ENCODE measurements at places on chromosomes 1 and 21.
A peak's percentile ranks its signal among the peaks of the same experiment; 100 is the strongest.

DNA sequence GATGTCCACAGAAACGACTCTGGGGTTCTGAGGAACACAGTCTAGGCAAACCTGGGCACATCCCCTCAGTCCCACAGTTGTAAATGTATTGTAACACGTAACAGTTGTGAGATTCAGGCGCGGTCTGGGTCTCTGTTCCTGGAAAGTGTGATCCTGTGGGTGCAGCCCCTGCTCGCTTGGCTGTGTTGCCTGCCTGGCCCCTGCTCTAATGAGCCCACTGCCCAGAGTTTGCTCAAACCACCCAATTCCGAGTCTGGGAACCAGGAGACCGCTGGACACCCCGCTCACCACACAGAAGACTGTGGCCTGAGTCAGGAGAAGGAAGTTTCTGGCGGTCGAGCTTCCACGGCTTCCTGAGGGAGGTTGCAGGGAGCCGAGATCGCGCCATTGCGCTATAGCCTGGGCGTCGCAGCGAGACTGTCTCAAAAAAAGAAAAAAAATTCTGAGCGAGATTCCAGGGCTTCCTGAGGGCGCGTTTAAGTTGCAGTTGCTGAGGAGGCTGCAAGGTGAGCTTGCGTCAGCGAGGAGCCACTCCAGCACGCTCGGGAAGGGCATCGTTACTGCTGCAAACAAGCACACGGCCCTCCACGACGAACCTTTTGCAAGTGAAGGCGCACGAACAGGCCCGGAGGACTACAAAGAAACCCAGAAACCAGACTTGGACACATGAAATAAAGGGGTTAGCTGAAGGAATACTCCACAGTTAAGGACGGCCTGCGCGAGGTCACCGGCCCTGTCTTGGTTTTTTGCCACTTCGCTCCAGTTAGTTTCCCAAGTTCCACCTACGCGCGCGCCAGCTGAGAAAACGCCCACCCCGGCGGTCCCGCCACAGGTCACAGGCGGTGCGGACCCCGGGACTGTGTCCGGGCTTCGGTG lies 1.1 kb downstream of the C21orf58 start:
- no peak for DNase-seq

GRCh38 chr1:66022904-66023620 lies 230.4 kb downstream of the PDE4B start:
- no peak for DNase-seq

DNA sequence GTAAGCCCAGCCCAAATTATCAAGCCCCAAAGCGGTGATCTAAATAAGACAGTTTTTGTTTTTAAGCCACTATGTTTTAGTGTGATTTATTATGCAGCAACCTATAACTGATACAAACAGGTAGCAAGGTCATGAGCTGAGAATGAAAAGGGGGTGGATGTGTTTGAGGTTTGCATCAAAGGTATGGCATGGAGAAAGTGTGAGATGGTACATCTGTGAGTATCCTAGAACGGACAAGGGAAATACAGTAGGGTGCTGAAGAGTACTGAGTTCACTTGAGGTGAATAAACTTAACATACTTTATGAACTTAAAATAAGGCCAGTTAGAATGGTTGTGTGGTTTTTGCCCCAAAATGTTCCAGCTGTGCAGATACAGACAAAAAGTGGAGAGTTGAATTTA lies 286.0 kb upstream of the B3GALT2 start:
- DNase-seq: no peak

GRCh38 chr1:225883616-225884265 lies 1.6 kb upstream of the TMEM63A start:
- DNase-seq: no peak

DNA sequence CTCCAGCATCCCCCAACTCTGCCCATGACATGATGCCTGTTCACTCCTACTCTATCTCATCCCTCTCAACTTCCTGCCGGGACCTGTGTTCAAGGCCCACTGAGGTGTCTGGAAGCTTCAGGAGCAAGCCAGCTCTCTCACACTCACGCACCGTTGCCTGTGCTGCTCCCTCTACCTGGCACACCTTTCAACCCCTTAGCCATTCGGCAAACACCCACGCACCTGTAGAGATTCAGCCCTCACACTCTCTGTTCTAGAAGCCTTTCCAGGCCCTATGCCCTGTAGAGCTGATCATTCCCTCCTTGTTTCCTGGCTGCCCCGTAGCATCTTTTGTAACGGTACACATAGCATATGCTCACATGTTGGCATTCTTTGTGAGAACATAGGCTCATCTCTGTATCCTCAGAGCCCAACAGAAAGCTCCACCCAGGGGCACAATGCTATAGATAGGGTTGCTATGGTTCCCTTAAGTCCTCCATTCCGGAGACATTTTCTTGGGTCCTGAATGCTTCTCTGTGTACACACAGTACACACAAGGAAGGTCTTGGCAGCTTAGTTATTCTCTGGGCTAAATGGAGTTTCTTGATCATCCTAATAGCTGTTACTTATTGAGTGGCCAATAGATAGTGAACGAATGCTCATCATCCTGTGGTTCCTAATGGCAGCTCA lies 1.3 kb downstream of the C8B start:
- DNase-seq: no peak

DNA sequence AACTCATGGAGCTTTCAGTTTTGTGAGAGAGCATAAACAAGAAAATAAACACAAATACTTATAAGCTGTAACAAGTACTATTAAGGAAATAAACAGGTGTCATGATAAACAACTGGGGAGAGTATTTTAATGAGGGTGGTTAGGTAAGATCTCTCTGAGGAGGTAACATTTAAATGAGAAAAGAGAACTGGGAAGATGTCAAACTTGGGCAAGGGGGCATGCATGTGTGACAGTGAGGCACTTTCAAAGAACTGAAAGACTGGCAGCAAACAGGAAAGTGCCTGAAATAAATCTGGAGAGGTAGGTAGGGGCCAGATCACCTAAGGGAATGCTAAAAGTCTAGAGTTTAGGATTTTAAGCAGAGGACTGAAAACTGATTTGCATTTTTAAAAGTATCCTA lies 37.8 kb downstream of the NSL1 start:
- DNase-seq: no peak

DNA sequence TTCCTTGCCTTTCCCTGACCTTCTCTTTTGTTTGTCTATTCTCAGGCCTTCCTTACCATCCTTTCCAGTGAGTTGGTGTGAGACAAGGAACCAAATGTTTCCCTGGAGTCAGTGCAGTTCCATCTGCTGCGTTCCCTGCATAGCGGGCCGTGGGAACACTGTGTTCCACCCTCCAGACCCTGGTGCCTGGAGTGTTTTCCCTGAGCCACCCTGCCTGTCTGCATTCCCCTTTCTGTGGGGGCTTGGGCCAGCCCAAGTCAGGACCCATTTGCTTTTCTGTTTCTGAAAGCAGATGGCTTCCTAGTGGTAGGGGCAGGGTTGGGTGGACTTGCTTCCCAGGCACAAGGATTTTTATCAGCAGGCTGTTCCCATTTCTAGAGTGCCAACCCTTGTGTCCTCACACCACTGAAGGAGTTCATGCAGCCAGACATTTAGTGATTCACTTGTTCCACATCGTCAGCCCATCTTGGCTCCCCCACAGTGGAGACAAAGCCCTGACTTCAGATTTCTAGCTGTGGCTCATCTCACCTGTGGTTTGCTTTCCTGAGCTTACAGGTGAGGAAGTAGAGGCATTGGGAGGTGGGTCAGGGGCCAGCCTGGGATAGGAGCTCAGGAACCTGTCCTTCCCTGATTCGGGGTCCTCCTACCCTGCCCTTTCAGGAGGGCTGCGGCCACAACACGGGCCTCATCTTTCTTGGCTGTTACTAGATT lies 14.1 kb upstream of the MYOG start:
- no peak for DNase-seq

DNA sequence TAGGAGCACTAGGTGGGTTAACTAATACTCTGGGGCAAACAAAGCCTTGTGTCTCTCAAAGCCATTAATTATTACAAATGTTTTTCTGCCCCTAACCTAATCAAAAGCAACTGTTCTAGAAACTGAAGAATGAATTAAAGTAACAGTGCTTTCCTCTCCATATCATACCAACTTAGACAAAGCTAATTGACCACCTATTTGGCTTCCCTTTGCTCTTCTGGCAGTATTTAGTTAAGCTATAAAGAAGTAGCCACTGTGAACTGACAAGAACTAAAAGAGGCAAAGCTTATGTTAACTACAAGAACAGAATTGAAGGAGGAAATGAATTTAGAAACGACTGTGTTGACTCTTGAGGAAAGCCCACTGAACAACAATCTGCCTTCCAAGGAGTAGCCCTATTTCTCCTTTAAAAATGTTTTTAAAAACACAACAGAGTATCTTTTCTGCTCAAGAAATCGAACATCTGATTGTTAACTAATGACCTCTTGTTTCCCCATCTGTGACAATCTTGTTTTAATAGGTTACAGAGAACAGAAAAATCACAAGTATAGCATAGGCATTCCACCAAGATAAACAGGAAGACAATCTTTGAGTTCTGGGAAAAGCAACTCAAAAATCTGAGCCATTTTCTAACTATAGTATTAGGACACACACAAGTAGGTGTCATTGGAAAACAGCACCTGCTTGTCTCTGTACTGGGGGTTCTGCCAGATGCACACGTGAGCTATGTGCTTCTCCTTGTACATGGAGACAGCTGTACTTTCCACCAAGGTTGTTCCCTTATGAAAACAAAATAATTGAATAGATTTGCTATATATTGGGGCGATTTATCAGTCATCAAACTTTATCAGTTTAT lies 3.1 kb upstream of the EGLN1 start:
- DNase-seq: no peak

DNA sequence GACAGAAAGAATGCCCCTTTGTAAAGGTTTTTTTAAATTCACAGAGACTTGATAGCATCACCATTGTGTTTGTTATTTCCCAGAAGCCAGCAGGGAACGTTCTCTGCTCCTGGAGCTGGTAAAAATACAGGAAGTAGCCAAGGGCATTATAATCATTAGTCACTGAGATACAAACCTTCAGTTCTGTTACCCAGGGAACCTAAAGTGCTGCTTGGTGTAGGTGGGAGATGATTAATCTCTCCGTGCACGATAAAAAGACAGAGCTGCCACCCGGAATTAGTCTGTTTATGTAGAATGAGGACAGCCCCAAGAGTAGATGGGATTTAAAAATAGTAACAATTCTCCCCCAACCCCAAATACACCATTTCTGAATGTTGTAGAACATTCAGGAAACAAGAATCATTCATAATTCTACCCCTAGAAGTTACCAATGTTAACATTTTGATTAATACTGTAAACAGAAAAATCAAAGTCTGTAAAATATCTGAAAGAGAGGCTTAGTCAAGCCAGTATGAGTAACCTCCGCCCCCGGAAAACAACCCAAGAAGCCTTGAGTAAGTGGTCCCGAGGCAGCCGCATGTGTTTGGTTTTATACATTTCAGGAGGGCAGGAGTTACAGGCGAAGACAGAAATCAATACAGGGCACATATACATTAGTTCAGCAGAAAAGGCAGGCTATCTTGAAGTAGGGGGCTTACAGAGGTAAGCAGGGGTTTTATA lies 45.3 kb upstream of the CTBS start:
- peak; percentile 10 for DNase-seq

DNA sequence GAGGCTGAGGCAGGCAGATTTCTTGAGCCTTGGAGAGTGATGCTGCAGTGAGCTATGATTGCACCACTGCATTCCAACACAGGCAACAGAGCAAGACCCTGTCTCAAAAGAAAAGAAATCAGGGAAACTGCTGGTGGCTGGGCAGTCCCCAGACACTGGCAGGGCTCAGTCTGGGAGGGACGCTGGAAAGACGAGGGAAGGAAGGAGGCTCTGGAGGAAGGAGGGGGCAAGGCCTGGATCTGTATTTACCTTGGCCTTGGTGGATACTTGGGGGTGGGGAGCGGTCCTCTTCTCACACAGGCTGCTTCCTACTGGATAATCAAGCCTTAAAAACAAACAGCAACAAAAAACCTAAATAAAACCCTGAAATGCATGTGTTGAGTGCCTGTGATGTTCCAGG lies 24.4 kb downstream of the KCNQ4 start:
- no peak for DNase-seq

All from stimulated activated CD8-positive, alpha-beta memory T cell treated with anti-CD3 and anti-CD28 coated beads, Interleukin-4, amount 100 ng/mL, for 4 hours (primary cell).